Choroid plexus epithelial cell (primary cell): ENCODE measurements at places on chromosomes 4 and X.

DNA sequence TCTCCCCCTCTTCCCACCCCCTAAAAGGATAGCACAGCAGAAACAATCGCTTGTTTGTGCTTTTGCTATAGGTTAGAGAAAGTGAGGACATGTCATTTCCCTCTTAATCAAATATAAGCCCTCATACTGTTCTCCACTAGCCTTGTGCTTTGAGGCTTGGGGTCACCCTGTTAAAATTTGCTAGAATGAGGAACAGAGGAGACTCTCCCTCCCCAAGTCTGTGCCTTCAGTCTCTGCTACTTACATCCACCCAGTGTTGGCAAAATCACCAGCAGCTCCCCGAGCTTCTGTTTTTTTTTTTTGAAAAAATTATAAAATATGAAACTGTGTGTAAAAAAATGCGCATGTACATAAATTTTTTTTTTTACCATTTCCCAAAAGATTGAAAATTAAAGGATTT, 19.3 kb downstream of the KLF3 start:
- no peak for DNase-seq

GRCh38 chrX:43540318-43540717, 115.8 kb upstream of the MAOA start:
- DNase-seq, result no peak

DNA sequence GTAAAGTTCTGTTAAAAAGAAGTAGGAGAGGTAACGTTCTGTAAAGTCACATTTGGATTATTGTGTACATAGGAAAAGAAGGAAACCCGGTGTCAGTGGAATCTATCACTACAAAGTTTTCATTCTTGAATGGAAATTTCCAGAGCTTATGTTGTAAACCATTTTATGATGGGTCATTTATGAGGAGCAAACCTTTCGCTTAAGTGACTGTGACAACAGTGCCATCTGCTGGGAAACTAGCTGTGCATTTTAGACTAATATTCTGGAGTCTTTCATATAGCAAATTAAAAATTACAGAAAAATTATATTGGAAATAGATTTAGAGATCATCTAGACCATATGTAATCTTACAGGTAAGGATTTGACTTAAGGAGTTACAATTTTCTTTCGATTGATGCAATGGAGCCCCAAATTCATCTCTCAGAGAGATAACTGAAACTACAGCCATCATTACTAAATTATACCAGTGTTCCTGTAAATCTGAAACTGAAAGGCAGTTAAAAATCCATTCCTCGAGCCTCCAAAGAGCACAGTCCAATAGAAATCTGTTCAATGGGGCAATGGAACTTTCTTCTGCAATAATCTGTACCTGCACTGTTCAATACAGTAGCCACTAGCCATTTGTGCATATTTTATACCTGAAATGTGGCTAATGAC, 26.9 kb downstream of the ASB9 start:
- DNase-seq, result peak; percentile 76

- DNase-seq, result no peak
Observed at GRCh38 chrX:112760697-112761096, 79.9 kb downstream of the AMOT start.

- DNase-seq, result no peak
Observed at GRCh38 chr4:187389420-187389819, 606.2 kb upstream of the ZFP42 start.

GRCh38 chr4:37998226-37998625, 38.0 kb downstream of the PTTG2 start:
- DNase-seq, result no peak

GRCh38 chr4:71133491-71133890, 140.0 kb downstream of the DCK start:
- no peak for DNase-seq
